ENCODE measurements at places on chromosomes 13 and 19.

GRCh38 chr19:49553451-49554271, 25.9 kb downstream of the RCN3 start:
- no peak for DNase-seq

- DNase-seq: no peak
Observed at GRCh38 chr13:34391076-34391475, 551.0 kb upstream of the NBEA start.

DNA sequence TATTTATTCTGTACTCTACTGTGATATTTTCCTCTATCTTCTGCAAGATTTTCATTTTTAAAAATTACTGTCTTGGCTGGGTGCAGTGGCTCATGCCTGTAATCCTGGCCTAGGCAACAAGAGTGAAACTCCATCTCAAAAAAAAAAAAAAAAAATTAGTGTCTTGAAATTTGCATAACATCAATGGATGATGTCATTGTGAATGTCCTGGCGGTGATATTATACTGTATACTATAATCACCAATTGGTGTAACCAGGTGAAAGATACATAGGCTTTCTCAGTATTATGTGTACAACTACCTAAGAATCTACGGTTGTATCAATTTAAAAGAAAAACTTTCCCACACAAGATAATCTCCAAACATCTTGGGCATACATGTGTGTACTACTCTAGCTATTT, 15.2 kb downstream of the ZNF331 start:
- DNase-seq: no peak

GRCh38 chr19:34165295-34165738, 7.0 kb upstream of the LSM14A start:
- DNase-seq: no peak

GRCh38 chr13:44929692-44930091, 59.6 kb downstream of the NUFIP1 start:
- no peak for DNase-seq

- DNase-seq: no peak
Observed at GRCh38 chr13:104809483-104809882, 1726.0 kb downstream of the EFNB2 start.

GRCh38 chr13:29081036-29081435, 260.9 kb downstream of the MTUS2 start:
- DNase-seq: no peak

Data from heart right ventricle (tissue), 16 donors.